ENCODE measurements at places on chromosomes 7 and 10. TPM values are rescaled to one million over a fixed set of nuclear protein-coding genes. Genes with fewer than 3 reads are reported as not detected.

LBX1 gene
- not detected for total RNA-seq

PRKAR2B gene
- total RNA-seq, result 10.1 TPM

SCART1 gene
- under 0.01 TPM for total RNA-seq

PTPRN2 gene
- total RNA-seq, result 1.1 TPM

GSTO2 gene
- total RNA-seq, result 7.1 TPM

SHOC2 gene
- 25.4 TPM for total RNA-seq

MEOX2 gene
- total RNA-seq, result not detected

POT1 gene
- 32.3 TPM for total RNA-seq

PRSS1 gene
- total RNA-seq, result not detected

CPN1 gene
- total RNA-seq, result not detected

TEX36 gene
- not detected for total RNA-seq

ANK3 gene
- total RNA-seq, result 6.1 TPM

CFAP43 gene
- total RNA-seq, result under 0.01 TPM

PKD1L1 gene
- total RNA-seq, result 0.18 TPM

PTPRZ1 gene
- not detected for total RNA-seq

LRIT1 gene
- not detected for total RNA-seq

PRR15 gene
- 11.0 TPM for total RNA-seq

EPO gene
- total RNA-seq, result not detected

MYOF gene
- total RNA-seq, result 234 TPM
